ENCODE measurements at places on chromosomes 7 and 10.
A peak's percentile ranks its signal among the peaks of the same experiment; 100 is the strongest.

- DNase-seq: no peak
These were observed 2.7 kb downstream of the BAG3 start for GRCh38 chr10:119653916-119654315.

GRCh38 chr10:58535311-58535710, 22.6 kb downstream of the BICC1 start:
- DNase-seq: no peak

- DNase-seq: no peak
These were observed 76.0 kb upstream of the RET start for GRCh38 chr10:43000651-43001426.

DNA sequence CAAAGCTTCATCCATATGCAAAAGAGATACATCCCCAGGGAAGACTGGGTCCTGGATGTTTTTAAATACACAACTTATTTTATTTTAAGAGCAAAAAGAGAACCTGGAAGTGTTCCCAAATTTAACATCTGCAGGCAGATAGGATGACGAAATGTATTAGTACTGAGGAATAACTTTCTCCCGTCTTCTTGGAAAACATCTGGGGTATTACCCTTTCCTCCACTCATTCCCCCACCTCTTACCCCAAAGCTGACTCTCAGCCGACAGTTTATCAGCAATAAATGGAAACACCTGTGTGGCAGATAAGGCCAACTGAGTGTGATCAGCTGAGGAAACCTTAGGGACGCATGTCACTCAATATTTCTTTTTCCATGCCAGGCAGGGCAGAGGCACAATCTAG, 435.6 kb upstream of the NPVF start:
- no peak for DNase-seq

- no peak for DNase-seq
These were observed 44.5 kb downstream of the TAS2R16 start for GRCh38 chr7:122951006-122951405.

- DNase-seq: peak; percentile 41
These were observed 122.7 kb upstream of the ADCY1 start for GRCh38 chr7:45451342-45452035.

DNA sequence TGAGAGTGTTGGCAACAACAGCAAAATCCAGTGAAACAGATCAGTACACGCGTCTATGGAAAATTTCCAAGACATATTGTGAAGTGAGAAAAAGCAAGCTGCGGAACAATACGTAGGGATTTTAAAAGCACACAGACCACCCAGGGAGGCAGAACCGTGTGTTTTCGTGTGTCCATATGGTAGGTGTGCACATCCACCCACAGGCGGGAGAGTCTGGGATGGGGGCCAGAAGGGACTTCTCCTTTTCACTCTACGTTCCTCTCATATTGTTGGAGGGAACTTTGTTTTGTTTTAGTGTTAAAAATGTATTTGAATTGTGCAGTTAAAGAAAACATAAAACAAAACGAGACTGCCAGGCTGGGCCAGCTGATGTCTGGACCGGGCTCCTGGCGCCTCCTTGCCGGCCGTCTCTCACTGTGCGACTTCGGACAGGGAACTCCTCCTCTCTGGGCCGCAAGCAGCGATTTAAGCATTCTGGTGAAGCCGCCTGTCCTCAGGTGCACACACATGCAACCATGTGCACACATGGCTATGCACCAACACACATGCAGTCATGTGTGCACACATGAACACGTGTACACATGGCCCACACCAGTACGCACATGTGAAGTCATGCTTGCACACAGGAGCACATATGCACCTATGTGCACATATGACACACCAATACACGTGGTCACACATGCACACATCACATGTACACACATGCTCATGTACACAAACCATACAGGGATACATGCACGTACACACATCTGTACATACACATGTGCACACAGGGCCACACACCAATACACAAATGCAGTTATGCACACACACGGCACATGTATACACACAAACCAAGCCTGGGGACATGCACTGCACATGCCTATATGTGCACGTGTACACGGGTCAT, 141.1 kb downstream of the ELFN1 start:
- DNase-seq: peak; percentile 60

DNA sequence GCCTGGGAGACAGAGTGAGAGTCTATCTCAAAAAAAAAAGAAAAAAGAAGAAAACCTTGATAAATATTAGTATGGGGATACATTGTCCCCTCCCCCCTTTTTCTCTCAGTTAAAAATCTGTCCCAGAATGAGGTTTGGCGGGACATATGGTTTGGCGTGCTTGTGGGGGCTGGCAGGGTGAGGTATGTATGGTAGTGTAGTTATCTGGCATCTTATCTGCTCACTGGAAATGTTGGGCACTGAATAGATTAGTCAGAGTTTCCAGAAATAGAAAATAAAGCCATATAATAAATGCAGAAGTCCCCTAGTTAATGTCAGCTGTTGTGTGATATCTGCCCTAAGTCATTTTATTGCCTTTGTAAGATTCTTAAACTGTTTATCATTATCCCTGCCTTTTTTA, 397.5 kb upstream of the GALNT17 start:
- DNase-seq: no peak

DNA sequence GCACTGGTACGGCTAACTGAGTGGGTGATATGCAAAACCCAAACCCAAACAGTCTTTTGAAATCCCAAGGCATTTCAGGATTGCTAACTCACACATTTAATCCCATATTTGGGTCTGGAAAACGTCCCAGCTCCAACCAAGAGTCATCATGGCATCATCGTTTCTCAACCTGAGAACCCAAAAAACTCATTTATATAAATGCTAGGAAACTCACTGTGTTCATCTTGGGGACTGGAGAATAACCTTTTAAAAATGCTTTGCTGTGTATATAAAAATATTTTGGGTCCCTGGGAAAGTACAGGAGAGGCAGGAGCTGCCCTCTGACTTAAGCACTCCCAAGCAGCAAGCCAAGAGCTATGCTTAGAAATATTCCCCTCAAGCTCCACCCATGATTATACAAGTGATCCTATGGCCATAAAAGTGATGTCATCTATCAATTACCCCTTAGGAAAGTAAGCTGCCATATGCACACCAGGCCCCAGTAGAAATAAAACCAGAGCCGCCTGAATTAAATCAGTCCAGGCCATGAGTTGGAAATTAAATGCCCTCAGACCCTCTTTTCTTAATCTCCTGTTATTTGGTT, 352.1 kb downstream of the FRMD4A start:
- DNase-seq: peak; percentile 97

GRCh38 chr7:23377134-23377533, 78.0 kb downstream of the MALSU1 start:
- no peak for DNase-seq

DNA sequence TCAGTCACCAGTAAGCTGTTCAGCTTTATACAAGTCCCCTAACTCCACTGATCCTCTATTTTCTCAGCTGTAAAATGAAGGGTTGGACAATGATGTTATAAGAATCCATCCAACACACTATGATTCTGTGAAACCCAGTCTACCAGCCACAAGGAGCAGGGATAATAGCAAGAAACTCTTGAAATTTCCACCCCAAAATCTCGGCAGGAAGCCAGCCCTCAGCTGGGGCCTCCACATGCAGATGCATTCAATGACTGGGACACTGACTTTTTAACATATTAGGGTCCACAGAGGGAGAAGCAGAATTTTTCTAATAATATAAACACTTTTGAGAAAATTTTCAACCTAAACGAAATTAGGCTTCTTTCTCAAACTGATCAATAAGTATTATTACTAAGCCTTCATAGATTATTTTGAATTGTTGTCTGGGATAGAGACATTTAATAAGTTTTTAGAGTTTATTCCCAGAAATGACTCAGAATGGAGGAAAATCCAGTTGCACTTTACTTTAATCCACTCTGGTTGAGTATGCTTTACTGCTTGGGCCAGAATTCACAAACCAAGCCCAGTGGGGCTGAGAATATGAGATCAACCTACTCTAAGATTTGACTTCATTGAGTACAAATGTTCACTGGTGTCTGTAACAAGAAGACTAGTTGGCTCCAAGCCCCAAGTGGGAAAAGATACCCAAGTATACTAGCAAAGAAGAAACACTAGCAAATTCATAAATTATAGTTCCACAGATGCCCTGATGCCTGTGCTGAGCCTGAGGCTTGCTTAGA, 168.6 kb downstream of the C7orf25 start:
- no peak for DNase-seq

- no peak for DNase-seq
These were observed 871.8 kb downstream of the IPMK start for GRCh38 chr10:57395923-57396322.

DNA sequence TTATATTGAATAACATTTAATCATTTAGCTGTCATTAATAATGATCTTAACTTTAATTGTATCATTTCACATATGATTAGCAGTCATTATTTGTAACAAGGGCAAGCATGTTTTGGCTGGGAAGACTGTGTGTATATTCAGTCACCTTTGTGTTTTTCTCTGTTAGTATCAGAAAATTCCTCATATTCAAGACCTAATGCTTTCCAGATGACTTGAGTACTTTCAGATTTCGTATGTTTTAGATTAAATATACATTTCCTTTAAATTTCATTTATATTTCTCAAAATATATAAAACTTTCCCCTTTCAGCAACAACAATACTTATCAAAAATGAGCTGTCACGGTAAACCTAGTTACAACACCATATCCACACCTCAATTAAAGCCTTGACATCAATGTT, 6.3 kb upstream of the CACNA2D1 start:
- DNase-seq: peak; percentile 14

GRCh38 chr10:94992811-94993210, 54.4 kb downstream of the CYP2C9 start:
- DNase-seq: no peak

DNA sequence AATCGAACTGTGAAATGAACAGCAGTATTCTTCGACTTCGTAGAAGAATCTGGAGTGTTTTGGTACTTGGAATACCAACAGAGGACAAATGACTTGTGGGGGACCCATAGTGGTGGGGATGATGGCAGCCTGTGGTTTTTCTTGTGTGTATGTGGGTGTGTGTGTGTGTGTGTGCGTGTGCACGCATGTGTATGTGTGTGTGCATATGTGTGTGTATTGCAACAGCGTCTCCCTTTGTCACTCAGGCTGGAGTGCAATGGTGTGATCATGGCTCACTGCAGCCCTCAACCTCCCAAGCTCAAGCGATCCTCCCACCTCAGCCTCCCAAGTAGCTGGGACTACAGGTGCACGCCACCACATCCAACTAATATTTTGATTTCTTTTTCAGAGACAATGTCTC, 9.4 kb upstream of the YWHAG start:
- no peak for DNase-seq

DNA sequence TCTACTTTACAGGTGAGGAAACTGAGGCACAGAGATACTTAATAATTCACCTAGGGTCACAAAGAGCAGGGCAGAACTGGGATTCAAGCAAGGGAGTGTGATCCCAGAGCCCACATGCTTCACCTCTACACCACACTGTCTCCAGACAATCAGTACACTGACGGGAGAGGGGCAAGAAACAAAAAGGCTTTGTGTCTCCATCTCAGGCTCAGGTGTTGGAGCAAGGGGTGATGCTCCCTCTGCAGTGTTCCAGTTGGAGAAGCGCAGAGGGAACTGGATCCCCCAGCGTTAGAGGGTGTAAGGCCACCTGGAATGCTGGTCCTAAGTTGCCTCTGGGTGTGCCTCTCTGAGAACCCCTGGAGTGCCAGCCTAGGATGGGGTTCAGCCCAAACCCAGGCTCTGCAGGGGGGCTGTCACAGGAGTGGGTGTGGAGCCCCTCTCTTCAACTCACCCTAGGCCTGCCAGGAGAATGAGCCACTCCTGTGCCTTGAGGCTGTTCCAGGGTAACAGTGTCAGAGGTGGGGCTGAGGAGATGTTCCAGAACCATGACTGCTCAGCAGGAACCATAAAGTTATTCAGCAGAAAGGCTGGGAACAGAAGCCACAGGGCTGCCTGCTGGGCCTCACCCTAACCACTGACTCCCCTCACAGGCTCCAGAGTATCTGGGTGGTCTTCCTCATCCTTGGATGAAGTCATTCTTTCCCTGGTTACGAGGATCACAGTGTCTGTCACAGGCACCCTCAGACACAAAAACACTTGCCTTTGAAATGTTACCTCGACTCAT, 5.5 kb downstream of the RBP4 start:
- peak; percentile 12 for DNase-seq

DNA sequence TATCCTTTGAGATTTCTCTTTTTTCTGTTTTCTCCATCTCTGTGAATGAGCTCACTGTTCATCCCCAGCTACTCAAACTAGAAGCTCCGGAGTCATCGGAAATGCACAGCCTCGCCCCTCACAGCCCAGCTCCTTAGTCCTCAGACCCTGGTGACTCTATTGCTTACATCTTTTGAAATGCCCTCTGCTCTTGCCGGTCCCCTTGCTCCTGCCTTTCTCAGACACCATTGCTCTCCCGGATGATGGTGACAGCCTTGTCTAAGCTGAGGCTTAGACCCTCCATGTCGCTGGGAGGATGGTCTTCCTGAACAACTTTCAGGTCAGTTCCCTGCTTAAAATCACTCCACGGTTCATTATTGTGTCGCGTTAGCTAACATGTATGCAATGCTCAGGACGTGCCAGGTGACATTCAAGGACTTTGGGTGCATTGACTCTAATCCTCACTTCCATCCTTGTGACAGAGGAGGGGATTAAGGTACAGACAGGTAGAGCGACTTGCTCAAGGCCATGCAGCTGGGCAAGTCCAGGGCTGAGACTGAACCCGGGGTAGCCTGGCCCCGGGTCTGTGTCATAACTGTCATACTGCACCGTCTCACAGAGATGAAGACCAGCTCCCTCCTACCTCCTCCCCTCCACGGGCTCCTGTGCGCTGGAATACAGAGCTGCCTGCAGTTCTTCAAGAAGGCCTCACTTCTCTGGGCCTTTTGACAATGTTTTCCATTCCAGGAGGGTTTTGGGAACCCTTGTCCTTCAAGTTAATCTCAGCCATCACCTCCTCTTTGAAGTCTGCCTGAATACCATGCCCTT, 4.3 kb upstream of the UCMA start:
- no peak for DNase-seq

DNA sequence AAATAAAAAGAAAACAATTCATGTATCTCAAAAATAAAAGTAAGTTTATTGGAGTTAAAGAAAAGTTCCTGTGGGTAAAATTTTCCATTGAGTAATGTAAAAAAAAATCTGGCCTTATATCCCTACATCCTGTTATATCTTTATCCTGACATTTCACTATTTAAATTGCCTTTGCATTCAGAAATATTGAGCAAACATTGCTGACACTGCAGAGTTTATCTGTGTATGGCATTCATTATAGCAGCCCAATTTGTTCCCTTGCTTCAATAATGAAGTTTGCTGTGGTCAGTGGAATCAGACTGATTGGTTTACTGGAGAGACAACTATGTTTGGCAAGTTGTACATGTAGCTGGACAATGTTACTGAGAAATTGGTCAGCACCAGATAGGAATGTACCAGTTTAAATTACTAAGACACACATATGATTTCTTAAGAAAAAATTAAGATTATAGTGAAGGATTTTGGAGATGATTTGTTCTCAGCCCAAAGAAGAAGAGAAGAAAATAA, 271.7 kb downstream of the ANKRD7 start:
- no peak for DNase-seq
